ENCODE measurements at places on chromosomes 4 and X. TPM values are rescaled to one million over a fixed set of nuclear protein-coding genes. Genes with fewer than 3 reads are reported as not detected.
A peak's percentile ranks its signal among the peaks of the same experiment; 100 is the strongest.

GRCh38 chr4:140099983-140100382, 54.0 kb downstream of the MAML3 start:
- DNase-seq, result no peak

DNA sequence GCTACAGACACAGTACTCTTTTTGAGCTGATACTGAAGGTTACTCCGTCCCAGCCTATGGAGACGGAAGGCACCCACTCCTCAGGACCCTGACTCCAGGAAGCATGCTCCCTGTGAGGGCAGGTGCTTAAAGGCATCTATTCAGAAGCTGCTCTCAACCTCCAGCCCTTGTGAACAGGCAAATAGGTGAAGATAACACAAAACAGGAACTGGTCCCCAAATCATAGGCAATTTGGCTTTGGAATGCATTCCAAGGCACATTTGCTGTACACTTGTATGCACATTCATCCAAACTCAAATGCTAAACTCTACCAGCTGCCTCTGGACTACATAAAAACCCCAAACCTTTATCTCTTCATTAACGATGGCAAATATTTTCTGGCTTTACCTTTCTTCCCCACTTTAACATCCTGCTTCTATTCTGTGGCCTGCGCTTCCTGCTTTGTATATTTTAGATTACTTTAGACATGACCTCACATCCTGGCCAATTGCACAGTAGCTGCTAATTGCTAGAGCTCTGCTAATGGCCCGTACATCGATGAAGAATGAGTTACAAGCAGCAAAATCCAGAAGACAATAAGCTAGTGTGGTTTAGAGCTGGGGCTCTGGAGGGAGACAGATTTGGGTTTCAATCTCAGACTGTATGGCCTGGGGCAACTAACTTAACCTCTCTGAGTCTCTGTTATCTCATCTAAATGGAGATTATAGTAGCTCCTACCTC, 3.2 kb downstream of the SEL1L3 start:
- DNase-seq, result no peak

DNA sequence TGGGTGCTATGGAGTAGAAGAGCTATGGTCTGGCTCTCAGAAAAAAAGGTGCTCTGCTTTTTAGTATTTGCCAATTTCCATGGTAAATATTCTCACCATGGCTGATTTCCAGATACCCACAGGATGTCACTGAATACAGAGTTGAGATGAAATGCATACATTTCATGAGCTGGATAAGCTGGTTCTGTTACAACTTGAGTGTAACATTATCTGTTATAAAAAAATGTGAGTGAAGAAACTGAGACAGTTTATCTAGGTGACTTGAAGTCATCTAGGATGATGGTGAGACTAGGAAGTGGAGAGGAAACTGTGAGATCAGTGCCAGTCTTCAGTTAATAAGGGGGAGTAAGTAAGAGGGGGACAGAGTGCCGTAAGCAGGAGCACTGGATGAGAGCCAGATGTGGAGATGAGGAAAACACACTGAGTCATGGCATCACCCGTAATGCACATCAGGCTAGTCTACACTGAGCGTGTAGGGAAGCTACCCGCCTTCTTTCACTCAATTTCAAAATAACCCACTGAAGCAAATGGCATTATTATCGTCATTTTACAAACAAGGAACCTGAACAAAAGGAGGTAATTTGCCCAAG, 5.0 kb downstream of the HPSE start:
- DNase-seq, result no peak

GRCh38 chr4:152197211-152197610, 338.7 kb downstream of the FBXW7 start:
- no peak for DNase-seq

DNA sequence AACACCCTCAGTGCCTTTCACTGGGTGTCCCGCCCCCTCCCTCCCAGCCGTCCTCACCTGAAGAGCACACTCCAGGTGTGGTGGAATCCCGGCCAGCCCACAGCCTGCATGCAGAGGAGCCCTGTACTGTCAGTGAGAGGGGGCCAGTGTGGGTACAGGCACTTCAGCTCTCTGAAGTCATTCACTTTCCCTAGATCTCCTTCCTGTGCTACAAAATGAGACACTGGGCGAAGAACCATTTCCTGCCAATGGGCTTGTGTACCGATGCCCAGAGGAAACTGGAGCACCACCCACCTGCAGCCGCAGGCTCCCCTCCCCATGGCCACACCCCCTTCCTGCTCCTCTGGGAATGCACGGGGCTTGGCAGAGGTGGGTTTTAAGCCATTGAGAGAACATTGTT, 73.9 kb upstream of the C4orf50 start:
- no peak for DNase-seq

DNA sequence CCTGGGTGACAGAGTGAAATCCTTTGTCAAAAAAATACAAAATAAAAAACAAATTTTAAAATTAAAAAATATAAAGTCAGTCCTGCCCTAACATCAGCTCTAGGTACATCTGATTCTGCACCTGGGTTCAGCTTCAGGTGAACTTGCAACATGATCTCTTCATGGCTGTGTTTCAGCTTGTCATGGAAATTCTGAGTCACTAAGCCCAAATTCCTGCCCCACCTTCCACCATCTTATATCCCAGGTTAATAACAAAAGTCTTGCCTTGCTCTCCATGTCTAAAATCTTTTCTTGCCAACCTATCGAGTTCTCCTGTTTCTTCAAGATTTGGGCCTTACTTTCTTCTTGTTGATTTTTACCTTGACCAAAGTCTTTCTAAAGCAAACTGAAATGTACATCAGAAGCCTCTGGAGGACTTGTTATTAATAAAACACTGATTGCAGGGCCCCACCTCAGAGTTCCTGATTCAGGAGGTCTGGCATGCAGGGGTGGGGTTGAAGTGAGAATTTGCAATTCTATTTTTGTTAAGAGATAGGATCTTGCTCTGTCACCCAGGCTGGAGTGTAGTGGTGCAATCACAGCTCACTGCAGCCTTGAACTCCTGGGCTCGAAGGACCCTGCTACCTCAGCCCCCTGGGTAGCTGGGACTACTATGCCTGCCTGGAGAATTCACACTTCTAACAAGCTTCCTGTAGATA, 125.8 kb upstream of the VCX3A start:
- DNase-seq, result no peak

- DNase-seq, result no peak
Measured at GRCh38 chr4:126725906-126726305, 906.9 kb upstream of the INTU start.

DNA sequence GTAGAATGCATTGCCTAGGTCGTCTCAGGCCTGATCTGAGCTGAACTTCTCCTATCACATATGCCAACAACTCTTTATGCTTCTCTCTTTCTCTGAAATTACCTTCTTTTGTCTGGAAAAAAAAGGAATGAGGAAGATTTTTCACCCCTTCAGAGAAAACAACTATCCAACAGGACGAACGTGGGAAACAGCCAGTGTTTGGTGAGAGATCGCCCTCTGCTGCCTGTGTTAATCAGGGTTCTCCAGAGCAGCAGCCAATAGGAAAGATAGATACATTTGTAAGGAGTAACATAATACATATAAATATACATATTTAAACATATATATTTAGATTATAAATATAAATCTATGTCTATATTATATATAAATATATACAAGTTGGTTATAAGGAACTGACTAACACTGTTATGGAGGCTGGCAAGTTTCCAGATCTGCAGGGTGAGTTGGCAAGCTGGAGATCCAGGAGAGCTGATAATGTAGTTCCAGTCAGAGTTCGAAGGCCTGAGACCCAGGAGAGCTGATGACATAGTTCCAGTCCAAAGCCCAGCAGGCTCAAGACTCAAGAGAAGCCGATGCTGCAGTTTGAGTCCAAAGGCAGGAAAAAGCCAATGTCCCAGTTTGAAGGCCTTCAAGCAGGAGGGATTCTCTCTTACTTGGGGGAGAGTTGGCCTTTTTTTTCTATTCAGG, 13.3 kb downstream of the CETN2 start:
- no peak for DNase-seq

GRCh38 chrX:118807151-118808017, 16.2 kb upstream of the ZCCHC12 start:
- peak; percentile 43 for DNase-seq

- DNase-seq, result no peak
Measured at GRCh38 chr4:98932539-98932938, 3.6 kb upstream of the EIF4E start.

CNKSR2 gene
- total RNA-seq, result 4.0 TPM

GDPD2 gene
- total RNA-seq, result not detected

SHROOM4 gene
- total RNA-seq, result 2.4 TPM

XPNPEP2 gene
- total RNA-seq, result 0.27 TPM

Measured in hematopoietic multipotent progenitor cell (in vitro differentiated cells).